ENCODE measurements at places on chromosomes 5 and 9.

GRCh38 chr9:19456996-19457692, 48.3 kb downstream of the ACER2 start:
- DNase-seq: peak; percentile 56

- DNase-seq: no peak
These were observed 210.1 kb upstream of the SLC24A2 start for GRCh38 chr9:19998823-19999455.

- DNase-seq: no peak
These were observed 77.7 kb upstream of the IL17B start for GRCh38 chr5:149456597-149457392.

GRCh38 chr5:160054047-160054446, 45.1 kb downstream of the TTC1 start:
- DNase-seq: no peak

GRCh38 chr9:36997414-36997813, 36.7 kb downstream of the PAX5 start:
- no peak for DNase-seq

- no peak for DNase-seq
These were observed 36.4 kb downstream of the C6 start for GRCh38 chr5:41176952-41177351.
